ENCODE measurements at places on chromosomes 3 and 15.

DNA sequence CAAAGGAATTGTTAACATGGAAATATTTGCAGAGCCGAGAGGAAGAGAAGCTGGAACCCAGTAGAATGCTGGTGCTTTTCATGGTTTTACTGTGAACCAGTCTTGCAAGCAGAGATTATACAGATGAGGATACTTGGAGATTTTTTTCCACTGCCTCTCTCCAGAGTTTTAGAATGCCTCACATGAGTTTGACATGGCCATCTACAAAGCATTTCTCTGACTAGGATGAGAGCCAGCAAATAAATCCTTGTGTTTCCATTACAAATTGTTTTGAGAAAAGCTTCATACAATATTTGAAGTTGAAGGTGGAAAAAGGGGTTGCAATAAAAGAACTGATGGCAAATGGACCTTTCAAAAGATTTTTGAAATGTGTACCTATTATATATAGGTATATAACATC is 45.0 kb upstream of the GAP43 start:
- no peak for DNase-seq

DNA sequence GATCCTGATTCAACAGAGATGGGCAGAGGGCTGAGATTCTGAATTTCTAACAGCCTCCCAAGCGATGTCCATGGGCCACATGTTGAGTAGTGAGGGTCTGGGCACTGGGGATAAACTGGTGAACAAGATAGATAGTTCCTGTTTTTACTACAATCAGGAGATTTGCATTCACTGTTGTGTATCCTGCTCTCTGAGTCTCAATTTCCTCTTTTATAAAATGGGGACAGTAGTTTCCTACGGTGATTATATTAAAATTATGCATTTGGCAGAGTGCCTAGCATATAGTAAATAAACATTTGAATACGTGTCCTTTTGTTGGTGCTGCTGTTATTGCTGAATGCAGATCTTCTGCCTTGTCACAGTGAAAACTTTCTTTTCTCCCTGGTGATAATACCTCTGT is 102.5 kb downstream of the MYH15 start:
- no peak for DNase-seq

DNA sequence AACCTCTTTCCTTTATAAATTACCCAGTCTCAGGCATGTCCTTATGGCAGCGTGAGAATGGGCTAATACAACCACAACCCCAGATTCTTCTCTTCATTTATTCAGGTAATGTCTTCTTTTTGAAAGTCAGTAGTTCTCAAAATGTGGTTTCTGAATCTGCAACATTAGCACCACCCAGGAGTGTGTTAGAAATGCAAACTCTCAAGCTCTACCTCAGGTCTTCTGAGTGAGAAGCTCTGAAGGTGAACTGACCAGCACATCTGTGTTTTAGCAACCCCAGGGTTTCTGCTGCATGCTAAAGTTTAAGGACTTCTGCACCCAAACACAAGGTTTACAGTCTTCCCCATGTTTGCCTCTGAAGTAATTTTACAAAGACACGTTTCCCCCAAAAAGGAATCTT is 22.3 kb upstream of the TRIM59 start:
- no peak for DNase-seq

- no peak for DNase-seq
Observed at GRCh38 chr3:106339551-106339950, 470.7 kb upstream of the CBLB start.

DNA sequence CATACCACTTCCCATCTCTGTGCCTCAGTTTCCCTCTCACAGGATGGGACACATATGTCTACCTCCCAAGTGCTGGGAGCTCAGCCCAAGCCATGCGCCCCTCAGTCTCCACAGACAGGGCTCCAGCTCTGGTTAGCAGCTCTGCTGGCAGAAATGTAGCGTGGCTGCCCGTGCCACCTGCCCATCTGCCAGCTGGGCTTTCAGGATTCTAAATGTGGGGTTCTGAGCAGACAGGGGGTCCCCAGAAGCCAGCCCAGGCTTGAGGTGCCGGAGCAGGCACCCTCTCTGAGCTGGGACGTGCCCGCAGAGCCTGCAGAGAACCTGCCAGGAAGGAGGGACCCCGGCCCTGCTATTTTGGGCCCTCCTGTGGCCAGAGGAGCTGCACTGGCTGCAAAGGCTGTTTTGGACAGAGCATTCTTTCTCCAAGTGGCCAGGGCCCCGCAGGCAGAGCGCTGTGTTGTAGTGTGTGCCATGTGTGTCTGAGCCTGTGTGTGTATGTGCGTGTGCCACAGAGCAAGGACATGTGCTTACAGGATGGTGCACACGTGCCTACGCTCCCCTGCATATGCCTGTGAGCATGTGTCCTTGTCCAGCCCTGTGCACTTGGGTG is 31.7 kb downstream of the PSTPIP1 start:
- no peak for DNase-seq

GRCh38 chr3:76198086-76198485 is 412.7 kb upstream of the ZNF717 start:
- DNase-seq: no peak

DNA sequence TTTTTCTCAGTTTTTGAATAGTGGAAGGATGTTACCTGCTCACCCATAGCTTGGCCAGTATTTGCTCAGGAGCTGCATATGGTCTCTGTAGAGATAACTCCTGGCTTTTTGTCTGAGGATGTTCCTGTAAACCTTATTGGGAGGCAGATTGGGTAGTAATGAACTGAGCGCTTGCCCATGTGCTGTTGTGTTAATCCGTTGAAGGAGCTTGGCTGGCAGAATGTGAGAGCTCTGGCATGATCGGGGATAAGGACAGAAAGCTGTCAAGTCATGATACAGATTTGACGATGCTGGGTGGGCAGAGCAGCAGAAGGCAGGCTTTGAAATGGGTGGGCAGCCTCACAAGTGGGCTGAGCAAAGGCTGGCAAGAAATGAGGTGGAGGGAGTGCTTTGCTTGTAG is 27.4 kb downstream of the SH3GL3 start:
- DNase-seq: no peak

DNA sequence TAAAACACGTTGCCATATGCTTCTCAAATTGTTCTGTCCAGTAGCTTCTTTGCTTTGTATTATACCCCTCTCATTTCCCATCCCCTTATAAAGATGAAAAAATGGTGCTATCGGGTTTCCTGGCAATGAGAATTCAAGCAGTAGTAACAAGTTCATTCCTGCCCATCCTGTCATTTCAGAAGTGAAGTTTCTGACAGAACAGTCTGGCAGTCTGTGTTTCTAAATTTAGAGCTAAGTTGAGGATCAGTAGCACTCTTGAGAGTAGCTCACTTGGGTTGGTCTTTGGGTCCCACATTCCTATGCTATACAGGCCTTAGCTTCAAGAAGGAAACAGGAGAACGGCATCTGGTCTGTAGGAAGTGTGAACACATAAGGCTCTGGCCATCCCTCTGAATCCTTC is 134.6 kb downstream of the GHSR start:
- no peak for DNase-seq

- DNase-seq: no peak
Observed at GRCh38 chr3:186237915-186238314, 124.1 kb downstream of the DGKG start.

DNA sequence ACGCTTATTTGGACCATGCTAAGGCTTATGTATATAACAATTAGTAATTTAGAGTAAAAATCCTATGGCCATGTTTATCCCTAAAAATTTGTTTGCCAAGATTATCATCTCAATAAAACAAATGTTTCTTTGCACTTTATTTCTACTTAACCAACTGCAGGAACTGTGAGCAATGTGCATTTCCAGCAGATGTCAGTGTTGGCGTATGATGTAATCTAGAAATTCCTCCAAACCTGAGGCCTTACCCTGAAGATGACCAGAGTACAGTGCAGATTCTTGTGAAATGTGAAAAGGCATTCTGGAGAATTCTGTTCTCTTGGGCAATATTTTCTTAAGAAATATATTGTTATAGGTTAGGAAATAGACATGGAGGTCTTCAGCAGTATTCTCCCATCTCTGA is 205.9 kb downstream of the MBNL1 start:
- no peak for DNase-seq

- no peak for DNase-seq
Observed at GRCh38 chr3:124657138-124657537, 73.1 kb upstream of the UMPS start.

DNA sequence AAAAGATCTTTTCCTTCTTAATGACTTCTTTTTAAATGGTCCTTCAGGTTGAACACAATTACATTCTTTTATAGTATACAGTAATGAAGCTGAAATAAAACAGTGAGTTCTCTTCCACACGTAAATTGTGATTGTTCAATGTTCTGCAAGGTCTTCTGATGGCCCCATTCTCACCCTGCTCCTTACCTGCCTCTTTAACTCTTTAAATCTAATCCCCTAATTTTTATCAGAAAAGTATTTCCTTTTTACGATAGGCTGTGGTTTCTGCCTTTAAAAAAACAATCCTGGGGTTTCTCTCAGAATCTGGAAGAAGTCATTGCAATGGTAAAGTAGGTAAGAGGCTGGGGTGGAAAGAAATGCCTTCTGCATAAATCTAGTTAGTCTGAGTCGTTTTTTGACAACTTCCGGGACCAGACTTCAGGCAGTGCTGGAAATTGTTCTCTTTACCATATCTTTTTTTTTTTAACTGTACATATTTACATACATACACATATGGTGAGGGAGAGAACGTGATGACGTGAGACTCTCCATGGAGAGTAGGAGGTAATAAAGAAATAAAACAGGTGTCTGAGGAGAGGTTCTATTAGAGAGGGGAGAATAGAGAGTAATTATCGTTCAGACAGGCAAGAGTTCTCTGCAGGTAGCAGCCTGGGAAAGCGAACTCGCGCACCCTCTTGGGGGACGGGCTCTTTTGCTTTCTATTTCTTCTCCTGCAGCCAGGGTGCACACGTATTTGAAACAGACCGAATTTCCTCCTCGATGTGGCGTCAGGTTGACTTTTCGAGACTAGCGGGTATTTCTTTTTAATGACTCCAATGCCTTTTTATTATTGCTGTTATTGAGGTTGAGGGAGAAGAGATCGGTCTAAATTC is at the start of gene SIDT1:
Gene SIDT1, plus strand, starts transcription at position 730 of the 872 bp plus-strand sequence. CDS start 467 bp downstream, outside the sequence.
- no peak for DNase-seq

GRCh38 chr15:62619526-62619925 is 423.0 kb upstream of the TPM1 start:
- DNase-seq: no peak

DNA sequence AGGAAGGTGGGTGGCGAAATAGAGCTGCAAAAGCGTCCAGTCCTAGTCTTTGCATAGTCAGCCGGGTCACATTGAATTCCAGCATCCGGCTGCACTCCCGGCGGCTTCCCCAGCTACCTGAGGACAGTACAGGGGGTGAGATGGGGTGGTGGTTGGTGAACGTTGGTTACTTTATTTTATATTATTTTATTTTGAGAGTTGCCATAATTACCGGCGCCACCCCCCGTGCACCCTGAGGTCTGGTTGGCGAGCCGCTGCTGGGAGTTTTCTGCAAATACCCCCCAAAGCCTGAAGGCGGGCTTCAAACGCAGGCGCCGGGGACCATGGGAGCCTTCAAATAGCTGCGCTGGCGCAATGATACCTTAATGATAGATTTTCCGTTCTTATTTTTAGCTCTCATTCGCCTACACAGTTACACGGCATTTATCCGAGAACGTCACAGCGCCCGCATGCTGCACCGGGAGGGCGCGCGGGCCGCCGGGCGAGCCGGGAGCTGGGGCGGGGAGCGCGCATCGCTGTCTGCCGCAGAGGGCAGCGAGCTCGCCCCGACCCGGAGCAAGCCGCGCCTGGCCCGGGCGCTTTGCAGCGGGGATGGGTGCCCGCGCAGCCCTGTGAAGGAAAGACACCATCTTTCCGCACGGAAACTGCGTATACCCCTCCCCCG is 756 bp upstream of the RASGRF1 start:
- DNase-seq: no peak
